Left hindlimb (tissue), 1 donor: ENCODE measurements at places on chromosomes 2 and 18.
A peak's percentile ranks its signal among the peaks of the same experiment; 100 is the strongest.

DNA sequence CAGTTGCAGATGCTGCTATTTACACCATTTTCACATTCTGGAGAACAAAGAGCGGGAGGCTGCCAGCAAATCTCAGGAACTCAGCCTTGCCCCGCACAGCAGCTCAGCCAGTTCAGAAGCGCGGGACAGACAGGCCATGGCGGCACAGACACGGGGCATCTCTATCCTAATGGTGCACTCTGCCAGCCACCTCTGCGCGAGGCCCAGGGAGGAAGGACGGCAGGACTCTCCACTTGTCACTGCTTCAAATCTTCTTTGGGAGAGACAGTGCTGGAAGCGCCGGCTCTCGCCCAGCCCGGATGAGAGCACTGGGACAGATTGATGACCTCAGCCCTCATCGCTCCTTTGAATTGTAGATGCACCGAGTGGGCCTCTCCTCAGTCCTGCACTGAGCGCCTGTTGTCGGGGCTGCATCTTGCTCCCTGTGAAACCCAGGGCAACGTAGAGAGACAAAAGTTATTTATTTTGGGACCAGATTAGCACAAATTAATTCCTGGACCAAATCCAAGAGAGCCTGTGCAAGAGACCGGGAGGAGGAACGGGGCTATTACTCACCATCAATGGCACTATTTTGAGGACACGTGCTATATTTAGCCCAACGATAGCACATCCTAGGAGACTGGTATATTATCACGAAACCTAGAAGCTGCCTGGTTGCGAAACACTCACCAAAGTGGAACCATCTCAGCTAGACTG is 211.4 kb upstream of the SMIM21 start:
- peak; percentile 84 for DNase-seq

GRCh38 chr18:56748698-56749268 is 97.6 kb downstream of the WDR7 start:
- DNase-seq: no peak

- DNase-seq: no peak
These were observed 217.8 kb upstream of the ARL4C start for GRCh38 chr2:234714711-234715110.

- DNase-seq: no peak
These were observed 77.8 kb downstream of the RAPGEF4 start for GRCh38 chr2:172813314-172813888.

GRCh38 chr2:31802711-31803110 is 208.1 kb downstream of the MEMO1 start:
- no peak for DNase-seq

DNA sequence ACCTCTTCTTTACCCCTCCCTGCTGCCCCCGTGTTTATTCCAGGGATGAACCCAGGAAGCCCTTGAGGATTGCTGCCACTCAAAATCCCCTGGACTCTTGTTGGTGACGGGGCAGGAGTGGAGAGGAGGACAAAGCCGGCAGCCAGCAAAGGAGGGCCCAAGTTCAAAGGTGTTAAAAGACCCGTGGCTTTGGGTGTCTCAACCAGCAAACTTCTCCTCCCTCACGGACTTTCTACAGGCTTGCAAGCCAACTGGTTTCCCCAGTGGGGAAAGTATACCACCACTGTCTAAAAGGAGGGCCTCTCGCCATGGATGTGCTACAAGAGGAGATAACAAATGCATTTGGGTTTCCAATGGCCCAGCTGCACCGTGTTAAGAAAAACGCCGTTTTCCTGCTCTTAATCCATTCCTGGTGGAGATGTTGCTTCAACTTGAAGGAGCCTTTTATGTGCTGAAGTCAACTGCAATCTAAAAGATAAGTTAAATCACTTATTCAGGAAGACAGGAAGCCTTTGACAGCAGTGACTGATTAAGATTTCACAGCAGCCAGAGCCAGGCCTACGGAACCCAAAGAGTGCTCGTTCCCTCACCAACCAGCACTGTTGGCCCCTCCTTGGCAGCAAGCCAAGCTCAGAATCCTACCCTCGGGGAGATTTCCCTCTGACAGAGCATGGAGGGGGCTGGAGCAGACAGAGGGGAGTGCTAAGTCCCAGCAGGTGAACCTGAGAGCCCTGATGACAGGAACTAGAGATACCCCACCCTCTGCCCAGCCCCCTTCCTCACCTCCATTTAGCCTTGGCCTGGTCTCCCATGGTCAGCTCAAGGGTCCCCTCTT is 57.8 kb downstream of the ZBTB7C start:
- DNase-seq: no peak

GRCh38 chr18:79657342-79657996 is 22.1 kb upstream of the CTDP1 start:
- no peak for DNase-seq

- DNase-seq: no peak
These were observed 572.0 kb upstream of the ZEB2 start for GRCh38 chr2:145091967-145092366.

DNA sequence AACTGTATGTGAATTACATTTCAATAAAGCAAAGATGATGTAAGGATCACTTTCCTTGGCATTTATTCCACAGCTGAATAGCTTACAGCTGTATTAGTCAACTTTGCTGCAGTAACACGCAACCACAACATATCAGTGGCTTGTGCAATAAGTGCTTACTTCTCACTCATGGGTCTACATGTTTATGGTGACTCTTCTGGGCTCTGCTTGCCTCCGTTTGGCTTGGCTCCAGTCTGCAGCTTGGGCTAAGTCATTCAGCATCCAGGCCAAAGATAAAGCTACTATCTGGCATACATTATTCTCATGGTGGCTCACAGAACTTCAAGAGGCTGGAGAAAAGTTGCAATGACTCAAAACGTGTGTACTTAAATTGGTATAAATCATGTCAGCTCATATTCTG is 355.0 kb downstream of the RNF144A start:
- DNase-seq: no peak

DNA sequence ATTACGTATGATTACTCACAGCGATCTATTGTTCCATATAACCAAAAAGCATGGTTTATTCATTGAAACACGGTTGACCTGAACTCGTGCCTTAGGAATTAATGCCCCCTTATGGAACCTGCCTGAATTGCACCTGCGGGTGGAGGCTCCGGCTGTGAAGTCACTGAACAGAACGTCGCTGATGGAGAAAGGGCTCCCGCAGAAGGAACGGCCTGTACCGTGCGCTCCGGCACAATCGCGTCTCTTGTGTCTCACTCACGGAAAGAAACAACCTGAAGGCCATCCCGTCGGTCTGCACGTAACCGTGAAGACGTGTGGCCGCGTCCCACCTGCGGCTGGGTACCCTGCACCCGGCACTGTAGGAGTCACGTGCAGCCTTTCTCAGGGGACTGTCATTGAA is 133.1 kb downstream of the NFATC1 start:
- DNase-seq: peak; percentile 72

- peak; percentile 90 for DNase-seq
These were observed 55.0 kb downstream of the PKDCC start for GRCh38 chr2:42102591-42103450.

GRCh38 chr2:238728330-238729260 is 119.3 kb upstream of the TWIST2 start:
- DNase-seq: peak; percentile 51

GRCh38 chr2:101162561-101163330 is 11.6 kb upstream of the TBC1D8 start:
- no peak for DNase-seq

GRCh38 chr2:152176113-152176714 is 651 bp upstream of the STAM2 start:
- DNase-seq: no peak

DNA sequence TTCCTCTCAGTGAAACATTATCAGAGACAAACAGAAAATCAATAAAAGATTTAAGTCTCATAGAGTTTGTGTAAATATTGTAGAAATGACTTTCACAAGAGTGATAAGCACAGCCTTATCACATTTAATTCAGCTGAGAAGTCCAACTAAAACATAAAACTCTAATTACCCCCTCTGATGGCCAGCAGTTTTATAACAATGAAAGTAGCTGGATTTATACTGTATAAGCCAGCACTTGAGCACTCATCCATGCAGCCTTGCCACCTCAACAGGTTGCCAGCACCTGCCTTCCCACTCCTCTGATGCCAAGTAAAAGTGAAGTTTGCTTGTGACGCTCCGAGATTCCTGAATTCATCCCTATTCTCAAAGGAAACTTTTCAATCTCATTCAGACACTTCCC is 103.0 kb upstream of the STK39 start:
- no peak for DNase-seq
